ENCODE measurements at places on chromosomes 5 and 9.
A peak's percentile ranks its signal among the peaks of the same experiment; 100 is the strongest.

DNA sequence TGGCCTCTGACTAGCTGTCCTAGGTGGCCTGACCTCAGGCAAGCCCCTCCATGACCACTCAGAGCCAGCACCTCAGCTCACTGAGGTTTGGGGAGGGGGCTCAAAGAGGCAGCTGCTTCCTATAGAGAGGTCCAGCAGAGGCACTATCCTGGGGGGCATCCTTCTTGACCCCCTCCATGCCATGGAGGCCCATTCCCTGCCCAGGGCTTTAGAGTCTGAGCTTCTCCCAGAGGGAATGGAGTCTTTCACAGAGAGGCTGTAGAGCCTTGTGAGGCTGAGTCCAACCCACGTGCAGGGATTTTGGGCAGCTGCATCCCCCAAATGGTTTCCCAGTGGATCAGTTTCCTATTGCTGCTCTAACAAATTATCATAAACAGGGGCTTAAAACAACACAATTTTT is 16.9 kb downstream of the IRF1 start:
- DNase-seq, result no peak

- DNase-seq, result no peak
Observed at GRCh38 chr9:29511680-29512079, 1938.4 kb upstream of the C9orf72 start.

- no peak for DNase-seq
Observed at GRCh38 chr9:85514256-85514655, 227.5 kb downstream of the AGTPBP1 start.

- DNase-seq, result no peak
Observed at GRCh38 chr5:61720829-61721228, 388.8 kb downstream of the ZSWIM6 start.

DNA sequence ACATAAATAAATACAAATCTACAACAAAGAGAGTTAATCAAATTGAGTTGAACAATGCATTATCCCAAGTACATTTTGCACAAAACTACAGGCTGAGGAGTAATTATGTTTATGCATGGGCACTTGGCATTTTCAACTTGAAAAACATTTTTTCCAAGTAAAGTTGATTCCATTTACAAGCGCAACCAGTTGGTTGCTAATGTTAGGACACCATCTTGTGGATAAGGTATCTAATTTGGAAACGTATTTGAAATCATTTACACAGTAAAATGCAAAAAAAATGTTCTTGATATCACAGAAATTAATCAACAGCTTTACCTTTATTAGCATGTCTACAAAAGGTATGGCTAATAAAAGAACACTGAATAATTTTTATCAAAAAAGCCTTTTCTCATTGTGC is 18.8 kb downstream of the FTMT start:
- DNase-seq, result no peak

GRCh38 chr5:7802855-7803254 is 48.1 kb downstream of the CFAP90 start:
- no peak for DNase-seq

DNA sequence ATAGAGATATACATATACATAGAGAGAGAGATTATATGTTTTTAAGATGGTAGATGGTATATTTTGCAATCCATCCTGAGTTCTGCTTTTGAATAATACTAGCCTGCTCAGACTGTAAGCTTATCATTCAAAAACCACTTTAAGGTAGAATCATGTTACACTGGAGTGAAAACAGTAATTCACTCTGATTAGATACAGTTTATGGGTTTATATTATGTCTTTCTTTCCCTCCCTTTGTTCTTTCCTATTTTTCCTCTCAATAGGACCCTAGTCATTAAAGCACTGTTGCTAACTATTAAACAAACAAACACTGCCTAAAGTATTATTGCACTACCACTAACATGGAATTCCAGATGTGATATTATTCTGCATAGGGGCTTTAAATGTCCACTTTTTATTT is 202.0 kb downstream of the ADAMTSL1 start:
- no peak for DNase-seq

DNA sequence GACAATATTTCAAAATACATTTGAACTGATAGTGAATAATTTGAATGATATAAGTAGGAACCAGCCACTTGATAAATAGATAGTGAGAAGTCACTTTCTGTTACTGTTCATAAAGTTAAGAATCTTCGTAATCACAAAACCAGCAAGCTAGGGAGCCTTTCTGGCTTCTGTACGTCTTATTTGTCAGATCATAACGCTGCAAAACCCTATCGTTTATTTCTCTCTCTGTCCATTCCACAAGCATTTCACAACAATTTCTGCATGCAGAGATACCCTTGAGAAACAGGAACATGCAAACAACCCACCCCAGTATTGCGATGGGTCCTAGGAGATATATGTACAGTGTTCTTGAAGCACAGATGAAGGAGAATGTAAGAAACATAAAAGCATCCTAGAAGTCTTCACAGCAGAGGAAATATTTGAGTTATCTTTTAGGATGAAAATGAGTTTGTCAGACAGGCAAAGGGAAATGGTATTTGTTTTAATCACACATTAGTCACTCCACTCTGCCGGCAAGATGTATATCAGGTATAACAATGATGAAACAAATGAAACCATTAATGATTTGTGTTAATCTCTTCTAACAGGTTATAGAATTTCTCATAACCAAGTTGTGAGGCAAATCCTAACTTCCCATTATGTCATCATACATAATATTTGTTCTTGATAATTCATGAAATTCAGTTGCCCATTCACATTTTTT is 668.7 kb upstream of the FTMT start:
- no peak for DNase-seq

DNA sequence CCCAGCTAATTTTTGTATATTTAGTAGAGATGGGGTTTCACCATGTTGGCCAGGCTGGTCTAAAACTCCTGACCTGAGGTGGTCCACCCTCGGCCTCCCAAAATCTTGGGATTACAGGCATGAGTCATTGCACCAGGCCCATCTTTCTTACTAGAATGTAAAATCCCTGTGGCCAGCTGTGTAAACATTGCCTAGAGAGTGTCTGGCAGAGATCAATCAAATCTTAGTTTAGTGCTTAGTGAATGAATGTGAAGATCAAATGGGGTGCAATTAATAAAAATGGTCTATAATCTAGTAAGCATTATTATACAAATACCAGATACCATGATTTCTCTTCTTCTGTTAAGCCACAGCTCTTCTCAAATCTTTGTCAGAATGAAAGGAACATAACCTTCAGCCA is 289.9 kb downstream of the KCTD16 start:
- DNase-seq, result no peak

- DNase-seq, result no peak
Observed at GRCh38 chr5:83517072-83517687, 45.6 kb downstream of the VCAN start.

- no peak for DNase-seq
Observed at GRCh38 chr9:18665947-18666346, 192.0 kb downstream of the ADAMTSL1 start.

GRCh38 chr5:35320029-35320428 is 89.7 kb upstream of the PRLR start:
- no peak for DNase-seq

DNA sequence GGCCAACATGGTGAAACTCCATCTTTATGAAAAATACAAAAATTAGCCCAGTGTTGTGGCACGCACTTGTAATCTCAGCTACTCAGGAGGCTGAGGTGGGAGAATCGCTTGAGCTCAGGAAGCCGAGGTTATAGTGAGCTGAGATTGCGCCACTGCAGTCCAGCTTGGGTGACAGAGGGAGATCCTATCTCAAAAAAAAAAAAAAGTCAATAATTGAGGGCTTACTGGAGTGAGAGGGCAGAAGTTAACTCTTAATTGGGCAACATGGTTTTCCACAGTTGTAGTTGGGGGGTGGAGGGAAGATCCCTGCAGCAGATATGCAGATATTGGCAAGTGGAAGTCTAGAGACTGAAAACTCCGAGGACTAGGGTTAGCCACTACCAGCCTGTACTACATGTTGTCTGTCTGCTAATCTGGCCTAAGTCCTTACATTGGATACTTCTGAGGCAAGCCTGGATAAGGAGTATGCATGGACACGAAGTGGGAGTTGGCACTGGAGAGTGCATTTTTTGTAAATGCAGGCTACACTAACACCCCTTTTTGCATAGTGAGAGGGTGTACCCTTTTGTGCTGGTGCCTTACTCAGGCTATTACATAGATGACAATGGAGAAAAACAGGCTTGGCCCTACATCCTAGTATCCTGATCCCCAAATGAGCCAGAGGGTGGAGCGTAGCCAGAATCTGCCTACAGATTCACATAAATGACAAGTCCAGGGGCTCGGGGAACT is 89.0 kb upstream of the NIPBL start:
- no peak for DNase-seq

GRCh38 chr9:136886610-136887597 is 588 bp downstream of the TRAF2 start:
- peak; percentile 65 for DNase-seq

- no peak for DNase-seq
Observed at GRCh38 chr5:79552984-79553383, 39.0 kb upstream of the HOMER1 start.

DNA sequence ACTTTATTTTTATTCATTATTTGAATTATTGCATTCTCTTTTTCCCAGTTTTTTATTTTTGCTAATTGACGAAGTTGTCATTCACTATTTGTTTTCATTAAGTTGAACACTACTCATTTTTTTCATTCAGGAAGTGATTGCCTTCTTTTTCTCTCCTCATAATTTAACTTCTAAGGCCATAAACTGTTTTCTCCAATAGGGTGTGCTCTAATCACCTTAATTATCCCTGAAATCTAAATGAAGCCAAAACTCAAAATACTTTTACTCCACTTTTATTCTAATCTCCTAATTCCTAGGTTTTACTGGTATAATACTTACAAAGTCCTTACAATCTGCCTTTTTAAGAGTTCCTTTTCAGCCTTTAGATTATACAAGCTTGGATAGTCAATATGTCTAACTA is 2.9 kb upstream of the OR13C2 start:
- DNase-seq, result no peak

DNA sequence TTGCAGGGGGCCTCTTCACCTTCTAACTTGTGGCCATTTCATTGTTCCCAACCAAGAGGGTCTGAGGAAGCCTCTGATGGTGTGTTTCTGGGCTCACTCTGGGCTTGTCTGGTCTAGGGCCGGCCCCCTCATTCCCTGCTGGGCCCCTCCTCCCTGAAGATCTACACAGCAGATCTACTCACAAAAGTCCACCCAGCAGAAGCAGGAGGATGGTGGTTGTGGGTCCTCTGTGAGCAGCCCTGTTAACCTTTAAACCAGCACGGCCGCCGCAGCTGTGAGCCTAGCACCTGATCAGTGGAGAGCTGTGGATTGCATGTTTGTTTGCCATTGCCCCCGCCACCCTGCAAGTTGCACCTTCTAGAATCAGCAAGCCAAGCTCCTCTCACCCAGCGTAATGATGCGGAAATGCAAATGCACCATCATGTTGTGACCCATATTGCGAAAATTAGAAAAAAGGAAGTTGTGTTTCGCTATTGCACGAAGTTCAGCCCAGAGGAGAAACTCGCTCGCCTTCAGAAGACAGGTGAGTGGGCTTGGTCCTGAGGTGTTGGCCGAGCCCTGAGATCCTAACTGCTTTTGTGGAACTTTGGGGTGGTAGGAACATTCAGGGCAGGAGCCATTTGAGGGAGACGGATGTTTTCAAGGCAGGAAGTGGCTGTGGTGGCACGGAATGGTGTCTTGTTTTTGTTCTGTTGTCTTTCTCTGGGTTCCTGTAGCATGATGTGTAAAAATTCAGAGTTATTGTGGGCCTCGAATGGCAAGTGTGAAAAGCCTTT is 16.7 kb downstream of the FGD3 start:
- DNase-seq, result peak; percentile 69

GRCh38 chr5:78300464-78301045 is 6.1 kb upstream of the AP3B1 start:
- no peak for DNase-seq

GRCh38 chr9:76646249-76646648 is 118.0 kb upstream of the PCA3 start:
- no peak for DNase-seq

DNA sequence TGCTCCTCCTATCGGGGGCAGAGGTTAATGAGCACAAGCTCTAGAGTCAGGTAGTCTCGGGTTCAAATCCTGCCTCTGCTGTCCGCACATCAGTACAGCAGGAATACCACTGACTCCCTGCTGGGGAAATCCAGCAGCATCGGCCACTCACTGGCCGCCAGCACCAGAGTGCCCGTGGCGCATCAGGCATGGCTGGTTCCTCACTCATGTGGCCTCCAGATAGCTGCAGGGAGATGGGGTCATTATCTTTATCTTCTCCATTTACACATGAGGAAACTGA is 137.6 kb upstream of the COL5A1 start:
- no peak for DNase-seq

DNA sequence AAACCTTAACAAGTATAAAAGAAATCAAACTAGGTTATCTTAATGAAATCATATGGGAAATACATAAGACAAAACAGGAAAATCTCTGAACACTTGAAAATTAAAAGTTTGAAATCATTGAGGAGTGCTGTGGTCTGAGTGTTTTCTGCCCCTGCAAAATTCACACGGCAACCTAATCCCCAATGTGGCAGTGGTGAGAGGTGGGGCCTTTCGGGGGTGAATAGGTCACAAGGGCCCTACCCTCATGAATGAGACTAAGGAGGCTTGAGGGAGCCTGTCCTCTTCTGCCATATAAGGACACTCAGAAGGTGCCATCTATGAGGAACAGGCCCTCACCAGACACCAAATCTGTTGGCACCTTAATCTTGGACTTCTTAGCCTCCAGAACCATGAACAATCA is 10.7 kb downstream of the CAMSAP1 start:
- DNase-seq, result no peak

DNA sequence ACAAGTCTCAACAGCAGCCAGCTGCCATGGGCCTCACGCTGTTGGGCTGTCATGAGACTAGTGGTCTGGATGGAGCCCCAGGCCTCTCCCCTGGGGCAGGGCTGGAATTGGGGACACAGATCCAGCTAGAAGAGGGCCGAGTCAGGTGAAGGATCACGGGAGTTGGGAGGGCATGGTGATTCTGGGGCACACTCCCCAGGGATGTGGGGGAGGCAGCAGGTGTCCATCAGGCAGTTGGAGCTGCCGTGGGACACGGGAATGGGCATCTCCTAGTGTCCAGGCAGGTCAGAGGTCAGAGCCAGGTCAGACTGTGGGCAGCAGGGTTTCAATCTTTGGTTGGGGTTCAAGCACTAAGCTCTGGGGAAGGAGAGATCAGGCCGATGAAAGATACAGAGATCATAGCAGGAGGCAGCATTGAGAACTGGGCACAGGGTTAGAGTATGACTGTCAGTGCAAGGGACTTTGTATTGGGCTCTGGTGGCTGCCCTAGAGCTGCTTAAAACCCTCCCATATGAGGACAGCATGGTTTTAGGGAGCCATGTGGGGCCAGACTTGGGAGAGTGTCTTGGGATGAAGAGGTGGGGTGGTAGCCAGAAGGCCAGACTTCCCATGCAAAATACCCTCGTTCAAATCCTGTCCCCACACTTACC is 59.2 kb downstream of the ARHGEF37 start:
- no peak for DNase-seq
